ENCODE measurements at places on chromosomes 12 and 14.

GRCh38 chr12:6532927-6533652, 1.2 kb upstream of the GAPDH start:
- no peak for DNase-seq

DNA sequence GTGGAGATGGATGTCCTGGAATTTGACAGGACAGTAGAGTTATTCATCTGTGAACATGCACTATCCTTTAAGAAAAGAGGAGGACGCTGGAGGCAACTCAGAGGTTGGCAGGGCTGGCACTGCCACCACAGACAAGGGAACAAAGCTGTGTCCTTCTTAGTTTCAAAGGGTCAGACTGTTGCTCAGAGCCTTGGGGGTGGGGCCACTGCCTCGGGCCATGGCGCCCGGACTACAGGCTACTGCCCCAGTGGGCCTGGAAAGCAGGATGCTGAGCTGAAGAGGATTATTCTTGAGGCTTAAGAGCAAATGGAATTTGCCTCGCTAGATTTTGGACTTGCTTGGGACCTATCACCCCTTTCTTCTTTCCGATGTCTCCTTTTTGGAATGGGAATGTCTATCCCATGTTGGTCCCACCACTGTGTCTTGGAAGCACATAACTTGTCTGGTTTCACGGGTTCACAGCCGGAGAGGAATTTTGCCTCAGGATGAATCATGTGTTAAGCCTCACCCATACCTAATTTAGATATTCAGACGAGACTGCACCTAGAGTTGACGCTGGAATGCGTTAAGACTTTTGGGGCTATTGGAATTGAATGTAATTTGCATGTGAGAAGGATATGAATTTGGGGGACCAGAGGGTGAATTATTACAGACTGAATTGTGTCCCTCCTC, 114.8 kb upstream of the RFLNA start:
- DNase-seq, result no peak

DNA sequence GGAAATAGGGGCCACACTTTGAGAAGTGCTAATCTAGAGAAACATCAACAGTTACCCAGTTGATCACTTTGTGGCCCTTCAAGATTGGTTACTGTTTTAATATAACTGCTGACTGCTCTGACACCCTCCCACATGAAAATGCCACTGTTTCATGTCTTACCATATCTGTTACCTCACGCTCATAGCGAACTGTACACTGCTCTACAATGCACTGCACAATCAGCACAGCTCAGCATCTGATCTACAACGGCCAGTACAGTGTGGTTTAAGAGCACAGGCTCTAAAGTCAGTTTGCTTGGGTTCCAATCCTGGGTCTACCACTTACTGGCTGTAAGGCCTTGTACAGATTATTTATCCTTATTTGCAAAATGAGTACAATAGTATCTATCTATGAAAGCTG, 39.1 kb downstream of the SPPL3 start:
- DNase-seq, result no peak

DNA sequence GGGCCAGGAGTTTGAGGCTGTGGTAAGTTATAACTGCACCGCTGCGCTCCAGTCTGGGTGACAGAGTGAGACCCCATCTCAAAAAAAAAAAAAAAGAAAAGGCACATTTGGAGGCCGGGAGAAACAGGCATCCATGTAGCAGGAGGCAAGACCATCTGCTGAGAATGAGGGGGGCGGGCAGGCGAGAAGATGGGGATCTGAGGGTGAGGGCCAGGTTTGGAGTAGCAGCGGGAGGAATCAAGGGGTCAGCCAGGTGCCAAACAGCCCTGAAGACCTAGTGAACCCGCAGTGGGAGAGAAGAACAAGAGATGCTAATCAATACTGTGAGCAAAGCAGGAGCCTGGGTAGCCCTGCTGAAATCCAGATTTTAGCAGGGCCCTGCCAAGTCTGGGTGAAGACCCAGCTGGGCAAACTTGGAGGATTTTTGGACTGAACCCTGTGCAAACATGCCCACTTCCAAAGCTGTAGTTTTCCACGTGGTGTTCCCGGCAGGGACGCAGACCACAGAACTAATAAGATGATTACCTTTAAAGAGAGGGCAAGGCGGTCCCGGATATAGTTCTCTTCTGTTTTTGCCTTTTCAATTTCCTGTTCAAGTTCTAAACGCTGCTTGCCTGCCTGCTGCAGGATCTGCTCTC, 61.0 kb downstream of the NIN start:
- no peak for DNase-seq

- no peak for DNase-seq
Observed at GRCh38 chr14:93956514-93957332, 19.6 kb downstream of the ASB2 start.

- no peak for DNase-seq
Observed at GRCh38 chr12:94033784-94034183, 114.6 kb upstream of the PLXNC1 start.

- no peak for DNase-seq
Observed at GRCh38 chr12:90333424-90333823, 621.6 kb downstream of the CCER1 start.

DNA sequence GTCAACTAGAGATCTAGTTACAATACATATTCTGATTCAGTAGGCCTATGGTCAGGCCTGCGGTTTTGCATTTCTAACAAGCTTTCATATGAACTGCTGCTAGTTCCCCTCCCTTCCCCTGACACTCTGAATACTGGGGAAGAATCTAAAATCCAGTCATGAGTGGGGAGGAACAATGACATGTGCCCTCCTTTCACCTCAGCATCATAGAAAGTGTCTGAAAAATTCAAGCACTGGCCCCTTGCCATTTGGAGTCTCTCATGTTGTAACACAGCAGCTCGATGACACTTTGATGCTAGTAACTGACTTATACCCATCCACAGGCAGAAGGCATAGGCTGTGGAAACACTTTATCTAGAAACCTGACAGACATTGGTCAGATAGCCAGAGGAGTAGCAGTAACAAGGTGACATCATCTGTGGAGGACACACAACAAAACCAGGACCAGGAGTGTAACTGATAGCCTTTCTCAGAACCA, 161.9 kb upstream of the RASSF8 start:
- DNase-seq, result no peak

- DNase-seq, result no peak
Observed at GRCh38 chr14:103423050-103423461, 37.8 kb downstream of the MARK3 start.

DNA sequence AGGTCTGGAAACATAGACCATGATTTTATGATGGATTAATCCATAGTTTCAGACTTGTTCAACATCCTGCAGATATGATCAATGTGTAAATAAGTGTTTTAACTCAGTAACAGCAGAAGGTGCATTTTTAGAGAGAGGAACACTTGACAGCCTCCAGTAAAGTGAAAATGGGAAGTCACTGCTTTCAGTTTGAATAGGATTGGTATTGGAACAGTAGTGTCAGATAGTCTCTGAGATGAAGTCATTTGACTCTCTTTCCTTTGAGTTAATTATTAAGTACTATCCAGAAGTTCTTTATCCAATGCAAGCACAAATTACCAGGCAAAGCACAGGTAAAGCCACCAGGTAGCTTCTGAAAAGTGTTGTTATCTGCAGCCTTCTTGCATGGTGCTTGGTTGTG, 14.5 kb upstream of the NAV3 start:
- DNase-seq, result no peak

GRCh38 chr12:84950971-84951546, 38.5 kb upstream of the SLC6A15 start:
- no peak for DNase-seq

DNA sequence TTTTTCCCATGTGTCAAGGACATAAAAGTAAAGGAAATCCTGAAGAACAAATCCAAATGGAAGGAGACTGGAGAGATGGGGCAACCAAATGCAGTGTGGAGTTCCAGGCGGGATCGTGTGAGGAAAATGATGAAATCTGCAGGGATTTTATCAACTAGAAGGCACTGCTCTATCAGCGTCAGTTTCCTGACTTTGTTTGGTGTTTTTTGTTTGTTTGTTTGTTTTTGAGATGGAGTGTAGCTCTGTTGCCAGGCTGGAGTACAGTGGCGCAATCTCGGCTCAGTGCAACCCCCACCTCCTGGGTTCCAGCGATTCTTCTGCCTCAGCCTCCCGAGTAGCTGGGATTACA, 43.3 kb upstream of the GPR132 start:
- no peak for DNase-seq

DNA sequence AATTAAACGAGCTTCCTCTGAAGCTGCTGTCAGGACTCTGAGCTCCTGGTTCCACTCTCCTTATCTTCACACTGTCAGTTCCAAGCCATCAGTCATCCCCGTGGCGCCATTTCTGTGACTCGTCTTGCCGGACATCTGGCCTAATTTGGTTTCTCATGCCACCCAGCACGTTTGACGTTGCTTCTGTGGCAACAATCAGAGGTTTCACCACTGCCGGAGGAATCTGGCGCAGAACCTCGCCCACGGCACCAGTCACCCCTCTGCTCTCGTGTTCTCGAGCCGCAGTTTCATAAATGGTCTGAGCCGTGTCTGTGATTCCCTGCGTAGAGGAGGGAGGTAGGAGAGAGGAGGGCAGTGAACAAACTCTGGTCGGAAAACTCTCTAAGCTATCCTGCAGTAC, 29.7 kb downstream of the BDKRB1 start:
- DNase-seq, result peak; percentile 55

DNA sequence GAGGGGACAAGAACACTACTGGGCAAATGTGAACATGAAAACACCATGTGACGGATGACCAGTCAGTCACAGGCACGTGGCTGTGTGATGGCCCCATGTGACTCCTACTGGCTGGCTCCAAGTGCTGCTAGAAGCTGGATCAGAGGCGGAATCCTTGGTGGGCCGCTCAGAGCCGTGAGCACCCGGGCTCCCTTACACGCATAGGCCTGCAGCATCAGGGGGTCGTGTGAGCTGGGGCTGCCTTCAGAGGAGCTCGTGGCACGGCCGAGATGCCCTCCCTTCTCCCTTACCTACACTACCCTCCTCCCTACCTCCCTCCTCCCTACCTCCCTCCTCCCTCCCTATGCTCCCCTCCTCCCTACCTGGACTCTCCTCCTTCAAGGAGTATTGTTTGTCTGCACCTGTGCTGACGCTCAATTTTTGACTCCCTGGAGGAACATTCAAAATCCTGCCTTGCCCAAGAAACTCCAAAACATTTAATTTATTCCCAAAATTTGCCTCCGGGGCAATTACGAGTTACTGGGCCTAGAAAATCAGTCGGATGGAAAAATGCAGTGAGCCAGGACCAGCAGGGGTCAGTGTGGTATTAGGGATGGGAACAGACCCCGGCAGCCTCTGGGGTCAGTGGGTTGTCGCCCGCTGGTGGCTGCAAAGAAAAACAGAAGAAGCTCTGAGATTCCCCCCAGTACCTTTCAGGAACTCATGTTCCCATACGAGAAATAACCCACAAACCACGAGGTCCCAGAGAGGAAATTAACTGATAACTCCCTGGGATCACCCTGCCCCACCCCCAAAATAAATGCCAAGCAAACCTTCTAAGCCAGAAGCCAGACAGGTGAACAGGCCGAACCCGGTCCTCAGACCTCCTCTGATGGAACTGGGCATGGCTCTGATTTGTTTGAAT, 61.3 kb downstream of the C14orf132 start:
- DNase-seq, result peak; percentile 87

- no peak for DNase-seq
Observed at GRCh38 chr12:105970885-105971284, 167.9 kb downstream of the NUAK1 start.

GRCh38 chr12:121975021-121975420, 46.7 kb upstream of the BCL7A start:
- DNase-seq, result no peak

GRCh38 chr12:66516133-66516532, 162.7 kb downstream of the GRIP1 start:
- DNase-seq, result no peak

GRCh38 chr14:75223664-75224154, 47.3 kb upstream of the TMED10 start:
- DNase-seq, result no peak

DNA sequence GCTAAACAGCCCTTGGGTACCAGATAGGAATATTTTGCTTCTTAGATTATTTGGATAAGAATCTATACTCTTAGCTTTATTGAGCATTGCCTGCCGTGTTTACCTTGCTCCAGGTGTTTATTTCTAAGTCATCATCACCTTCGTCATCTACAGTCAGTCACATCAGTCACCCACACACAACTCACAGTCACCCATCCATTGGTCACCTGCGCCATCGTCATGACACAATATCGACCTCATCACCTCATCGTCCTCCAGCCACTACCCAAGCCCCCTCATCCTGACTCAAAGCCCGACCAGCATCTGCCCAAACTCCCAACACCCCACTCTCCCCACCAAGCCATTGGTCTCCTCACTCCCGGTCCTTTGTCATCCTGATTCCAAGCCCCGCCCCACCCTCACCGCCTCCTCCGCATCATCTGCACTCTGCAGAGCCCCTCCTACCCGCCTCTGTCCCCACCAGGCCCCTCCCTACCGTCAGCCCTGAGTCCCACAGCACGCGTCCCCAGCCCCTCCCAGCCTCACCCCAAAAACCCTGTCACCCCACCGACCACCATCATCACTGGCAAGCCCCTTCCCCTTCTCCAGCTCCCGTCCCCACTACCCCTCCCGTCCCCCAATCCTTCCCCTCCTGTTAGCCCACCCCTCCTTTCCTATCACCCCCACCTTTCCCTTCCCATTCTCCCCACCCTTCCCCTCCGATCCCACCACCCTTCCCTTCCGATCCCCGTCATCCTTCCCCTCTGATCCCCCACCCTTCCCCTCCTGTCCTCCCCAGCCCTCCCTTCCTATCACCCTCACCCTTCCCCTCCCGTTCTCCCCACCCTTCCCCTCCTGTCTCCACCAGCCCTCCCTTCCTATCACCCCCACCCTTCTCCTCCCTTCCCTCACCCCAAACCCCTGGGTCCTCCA, 9.8 kb downstream of the DLK1 start:
- no peak for DNase-seq

DNA sequence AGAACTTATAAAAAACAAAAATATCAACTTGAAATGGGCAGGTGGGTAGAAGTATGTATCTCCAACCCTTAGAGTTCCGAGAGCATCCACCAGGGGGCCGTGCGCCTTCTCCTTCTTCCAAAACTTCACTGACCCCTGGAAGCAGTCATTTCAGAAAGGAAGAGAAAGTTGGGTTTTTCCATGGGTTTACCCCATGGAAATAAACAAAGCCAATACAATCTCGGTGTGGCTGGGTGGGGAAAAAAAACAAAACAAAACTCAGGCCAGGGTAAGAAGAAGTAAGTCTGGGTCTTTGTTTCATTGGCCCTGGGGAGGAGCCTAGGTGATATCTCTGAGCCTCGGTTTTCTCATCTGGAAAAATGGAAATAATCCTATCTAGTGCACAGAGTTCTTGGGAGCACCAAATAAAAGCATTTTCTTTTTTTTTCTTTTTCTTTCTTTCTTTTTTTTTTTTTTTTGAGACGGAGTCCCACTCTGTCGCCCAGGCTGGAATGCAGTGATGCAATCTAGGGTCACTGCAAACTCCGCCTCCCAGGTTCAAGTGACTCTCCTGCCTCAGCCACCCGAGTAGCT, 33.6 kb upstream of the HNF1A start:
- peak; percentile 56 for DNase-seq

GRCh38 chr14:65872536-65872935, 460.0 kb downstream of the FUT8 start:
- no peak for DNase-seq

GRCh38 chr12:66740732-66741131, 61.9 kb upstream of the GRIP1 start:
- DNase-seq, result no peak

GRCh38 chr12:85179680-85180270, 100.2 kb upstream of the ALX1 start:
- no peak for DNase-seq

- DNase-seq, result no peak
Observed at GRCh38 chr14:87799400-87799799, 193.6 kb downstream of the GALC start.

All from mesothelial cell of epicardium (in vitro differentiated cells).